ENCODE measurements at places on chromosomes 2 and 18.

DNA sequence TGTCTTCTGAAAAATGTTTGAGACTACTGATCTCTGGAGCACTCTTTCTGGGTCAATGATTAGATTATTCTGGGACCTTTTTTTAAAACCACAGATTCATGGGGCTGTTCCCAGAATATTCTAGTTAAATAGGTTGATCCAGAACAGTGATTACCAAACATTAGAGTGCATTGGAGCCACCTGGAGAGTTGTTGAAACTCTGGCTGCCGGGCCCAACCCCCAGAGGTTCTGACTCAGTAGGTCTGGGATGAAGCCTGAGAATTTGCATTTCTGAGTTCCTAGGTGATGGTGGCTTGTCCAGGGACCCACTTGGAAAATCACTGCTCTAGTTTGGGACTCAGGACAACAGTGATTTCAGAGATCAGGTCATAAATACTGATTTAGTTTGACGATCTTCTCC, 197.3 kb downstream of the PTPRM start:
- DNase-seq: no peak

- DNase-seq: no peak
Observed at GRCh38 chr2:26529406-26530239, 51.7 kb upstream of the OTOF start.

- DNase-seq: peak; percentile 51
Observed at GRCh38 chr2:239380831-239381708, 19.8 kb downstream of the HDAC4 start.

DNA sequence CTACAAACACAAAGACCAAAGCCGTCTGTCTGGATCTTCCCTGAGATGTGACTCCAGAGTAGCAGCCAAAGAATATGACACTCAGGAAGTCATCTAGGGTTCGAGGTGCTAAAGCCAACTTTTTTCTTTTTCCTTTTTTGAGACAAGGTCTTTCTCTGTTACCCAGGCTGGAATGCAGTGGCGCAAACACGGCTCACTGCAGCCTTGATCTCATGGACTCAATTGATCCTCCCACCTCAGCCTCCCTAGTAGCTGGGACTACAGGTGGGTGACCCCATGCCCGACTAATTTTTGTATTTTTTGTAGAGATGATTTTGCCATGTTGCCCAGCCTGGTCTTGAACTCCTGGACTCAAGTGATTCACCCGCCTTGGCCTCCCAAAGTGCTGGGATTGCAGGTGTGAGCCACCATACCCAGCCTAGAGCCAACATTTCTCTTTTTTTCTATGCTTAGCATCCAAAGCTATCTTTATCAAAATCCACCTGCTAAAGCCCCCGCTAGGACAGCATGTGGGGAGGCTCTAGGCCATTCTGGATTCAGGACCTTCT, 92.8 kb downstream of the TMEM17 start:
- no peak for DNase-seq

GRCh38 chr18:78596794-78597345, 382.7 kb upstream of the SALL3 start:
- DNase-seq: no peak

GRCh38 chr2:217074576-217075255, 214.9 kb upstream of the TNP1 start:
- no peak for DNase-seq

GRCh38 chr2:135948642-135949355, 36.6 kb downstream of the DARS1 start:
- DNase-seq: peak; percentile 29

GRCh38 chr2:6071519-6071918, 379.3 kb downstream of the SOX11 start:
- DNase-seq: no peak

DNA sequence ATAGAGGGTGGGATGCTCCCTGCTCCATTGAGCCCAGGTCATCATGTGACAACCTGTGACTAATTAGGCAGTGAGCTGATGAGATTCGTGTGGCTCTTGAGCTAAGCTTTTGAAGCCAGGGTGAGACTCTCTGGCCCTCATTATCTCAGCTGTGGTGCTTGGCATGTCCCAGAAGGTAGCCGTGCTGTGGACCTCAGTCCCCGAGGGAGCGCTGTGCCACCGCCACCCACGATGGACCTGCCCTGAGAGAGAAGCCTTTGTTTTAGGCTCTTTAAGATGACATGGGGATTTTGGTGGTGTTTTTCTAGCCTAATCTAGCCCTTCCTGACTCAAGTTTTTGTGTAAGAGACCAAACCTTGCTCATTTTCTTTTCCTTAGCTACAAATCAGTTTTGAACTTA, 66.4 kb downstream of the NEDD4L start:
- DNase-seq: peak; percentile 46

DNA sequence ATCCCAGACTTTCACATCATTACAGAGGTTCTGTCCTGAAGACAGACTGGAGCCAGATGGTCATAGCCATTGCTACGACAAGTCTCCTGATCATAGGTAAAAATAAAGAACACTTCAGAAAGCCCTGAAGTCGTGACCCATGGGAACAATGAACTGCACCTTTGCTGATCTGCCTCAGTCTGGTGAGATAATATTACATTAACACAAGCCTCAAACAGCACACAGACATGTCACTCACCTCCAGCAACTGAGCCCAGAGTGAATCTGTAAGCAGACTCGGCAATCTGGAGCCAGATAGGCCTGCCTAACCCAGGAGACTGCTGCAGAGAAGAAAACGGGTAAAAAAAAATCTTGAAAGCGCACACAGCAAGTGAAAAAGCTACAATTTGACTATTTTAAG, 79.2 kb downstream of the SLC25A12 start:
- no peak for DNase-seq

DNA sequence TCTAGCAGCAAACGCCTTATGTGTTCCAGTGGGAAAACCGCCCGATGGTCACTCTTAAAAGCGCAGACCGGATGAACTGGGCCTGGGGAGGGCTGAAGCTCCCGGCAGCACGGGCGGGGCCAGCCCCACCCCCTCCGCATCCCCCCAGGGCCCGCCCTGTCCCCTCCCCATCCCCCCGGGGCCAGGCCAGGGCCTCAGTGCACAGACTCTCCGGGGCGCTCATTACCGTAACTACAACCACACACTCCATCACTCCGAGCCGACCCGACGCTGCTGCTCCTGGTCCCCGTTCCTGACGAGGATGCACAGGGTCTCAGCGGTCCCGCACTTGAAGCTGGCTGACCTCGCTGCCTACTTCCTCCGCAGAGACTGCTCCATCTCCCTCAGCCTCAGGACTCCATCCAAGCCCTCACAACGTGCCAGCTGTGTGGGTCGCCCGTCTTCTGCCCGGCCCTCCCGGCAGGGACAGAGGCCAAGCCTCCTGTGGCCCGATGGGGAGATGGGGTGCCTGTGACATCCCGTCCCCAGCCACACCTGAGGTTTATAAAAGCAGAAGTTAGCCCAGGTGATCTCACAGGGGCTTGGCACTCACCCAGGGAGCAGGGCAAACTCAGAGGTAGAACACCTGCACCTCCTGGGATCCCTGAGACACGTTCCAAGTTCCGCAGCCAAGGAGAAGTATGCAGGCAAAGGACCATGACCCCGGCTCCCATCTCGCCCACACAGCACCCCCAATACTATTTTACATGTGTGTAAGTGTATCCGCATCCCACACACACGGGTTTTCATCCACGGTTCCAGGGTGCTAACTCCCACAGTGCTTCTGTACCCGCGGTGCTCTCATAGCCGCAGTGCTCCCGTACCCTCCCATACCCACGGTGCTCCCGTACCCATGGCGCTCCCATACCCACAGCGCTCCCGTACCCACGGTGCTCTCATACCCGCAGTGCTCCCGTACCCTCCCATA, 36.0 kb downstream of the SLC66A2 start:
- DNase-seq: no peak

Data from GM12865 (cell line).